Left renal pelvis (tissue), 4 donors: ENCODE measurements at places on chromosomes 12 and 14. TPM values are rescaled to one million over a fixed set of nuclear protein-coding genes. Genes with fewer than 3 reads are reported as not detected.

DNA sequence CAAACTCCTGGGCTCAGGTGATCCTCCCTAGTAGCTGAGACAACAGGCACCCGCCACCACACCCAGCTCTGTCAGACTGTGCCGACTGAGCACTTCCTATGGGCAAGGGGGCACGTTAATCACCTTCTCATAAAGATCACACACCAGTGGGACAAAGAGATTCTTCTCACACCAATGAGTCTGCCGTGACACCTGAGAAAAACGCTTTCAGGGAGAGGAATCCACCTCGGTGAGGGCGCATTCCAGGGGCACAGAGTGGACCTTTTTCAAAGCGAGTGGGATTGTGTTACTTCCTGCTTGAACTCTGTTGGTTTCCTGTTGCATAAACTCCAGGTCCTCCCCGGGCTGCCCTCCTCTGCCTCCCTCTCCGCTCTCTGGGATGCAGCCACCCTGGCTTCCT lies 17.5 kb upstream of the SCARB1 start:
- DNase-seq = no peak

GRCh38 chr14:101736071-101736470 lies 25.4 kb upstream of the PPP2R5C start:
- no peak for DNase-seq

GRCh38 chr12:130976171-130976720 lies 22.5 kb downstream of the ADGRD1 start:
- no peak for DNase-seq

DNA sequence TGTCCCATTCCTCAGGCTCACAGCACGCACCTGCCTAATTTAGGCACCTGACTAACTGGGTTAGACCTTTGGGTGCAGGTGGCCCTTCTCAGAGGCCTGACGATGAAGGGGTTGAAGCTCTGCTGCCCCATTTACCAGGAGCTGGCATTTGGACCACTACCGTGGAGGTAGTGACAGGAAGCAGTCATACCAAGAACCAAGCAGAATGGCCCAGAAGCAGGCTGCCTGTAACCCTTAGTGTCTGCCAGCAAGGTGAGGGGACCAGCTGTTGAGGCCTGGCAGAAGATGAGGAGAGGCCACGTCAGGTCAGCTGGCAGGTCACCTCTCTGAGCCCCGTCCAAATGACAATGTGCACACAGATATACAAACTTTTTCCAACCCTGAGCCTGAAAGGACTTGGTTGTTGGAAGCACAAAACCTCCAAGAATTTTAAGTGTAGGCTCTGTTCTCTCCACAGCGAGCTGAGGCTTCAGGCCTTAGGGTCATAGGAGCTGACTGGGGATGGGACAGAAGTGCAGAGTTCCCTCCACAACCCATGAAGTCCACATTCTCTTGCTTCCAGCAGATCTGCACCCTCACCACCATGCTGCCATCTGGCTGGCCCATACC lies 23.1 kb downstream of the VASH1 start:
- no peak for DNase-seq

Gene PZP
- 0.47 TPM for polyA plus RNA-seq

GRCh38 chr14:23009483-23009938 lies 432 bp downstream of the C14orf93 start:
- DNase-seq = no peak

Gene OR4E2
- polyA plus RNA-seq = not detected

DNA sequence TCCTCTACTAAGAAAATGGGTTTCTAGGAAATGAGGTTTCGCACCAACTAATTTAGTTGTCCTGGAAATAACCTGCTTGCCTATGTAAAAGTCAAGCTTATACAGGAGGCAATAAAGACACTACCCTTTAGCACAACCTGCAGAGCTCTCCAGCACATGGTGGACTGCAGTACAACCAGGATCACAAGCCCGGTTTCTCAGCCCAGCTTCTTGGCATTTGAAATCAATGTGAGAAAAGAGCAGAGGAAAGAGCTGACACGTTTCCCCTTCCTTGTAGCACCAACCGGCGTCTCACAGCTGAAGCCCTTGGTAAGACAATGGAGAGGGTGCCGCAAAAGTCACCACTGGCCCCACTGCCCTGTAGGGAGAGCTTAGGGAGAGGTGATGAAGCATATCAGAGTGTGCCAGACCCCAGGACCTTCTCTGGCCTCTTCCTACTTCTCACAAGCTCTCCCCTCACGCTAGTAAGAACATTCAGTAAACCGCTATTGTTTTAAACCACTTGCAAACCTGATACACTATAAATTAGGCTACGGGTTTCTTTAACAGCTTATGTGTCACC lies 8.6 kb downstream of the SPTLC2 start:
- DNase-seq = no peak

DNA sequence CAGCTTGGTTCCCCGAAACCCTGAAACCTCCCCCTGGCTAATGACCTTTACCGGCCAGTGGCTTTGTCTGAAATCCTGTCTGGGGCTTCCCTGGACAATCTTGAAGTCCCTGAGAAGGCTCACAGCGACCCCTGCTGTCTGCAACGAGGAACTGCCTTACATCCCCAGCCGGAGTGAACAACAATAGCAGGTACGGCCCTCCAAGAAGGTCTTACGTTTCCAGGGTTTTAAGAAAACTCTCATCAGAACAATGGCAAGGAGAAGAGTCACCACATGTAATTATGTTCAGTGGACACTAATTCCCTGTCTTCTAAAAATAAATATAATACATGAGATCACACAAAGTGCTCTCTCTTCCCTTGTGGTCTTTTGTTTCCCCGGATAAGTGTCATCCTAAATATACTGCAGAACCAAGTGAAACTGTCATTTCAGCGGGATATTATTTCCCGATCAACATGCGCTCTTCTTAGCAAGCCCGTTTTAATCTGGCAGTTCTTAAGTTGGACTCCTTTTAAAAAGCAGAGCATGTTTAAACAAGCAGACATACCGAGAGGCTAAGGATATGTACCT lies 53.3 kb downstream of the RBM19 start:
- no peak for DNase-seq

DNA sequence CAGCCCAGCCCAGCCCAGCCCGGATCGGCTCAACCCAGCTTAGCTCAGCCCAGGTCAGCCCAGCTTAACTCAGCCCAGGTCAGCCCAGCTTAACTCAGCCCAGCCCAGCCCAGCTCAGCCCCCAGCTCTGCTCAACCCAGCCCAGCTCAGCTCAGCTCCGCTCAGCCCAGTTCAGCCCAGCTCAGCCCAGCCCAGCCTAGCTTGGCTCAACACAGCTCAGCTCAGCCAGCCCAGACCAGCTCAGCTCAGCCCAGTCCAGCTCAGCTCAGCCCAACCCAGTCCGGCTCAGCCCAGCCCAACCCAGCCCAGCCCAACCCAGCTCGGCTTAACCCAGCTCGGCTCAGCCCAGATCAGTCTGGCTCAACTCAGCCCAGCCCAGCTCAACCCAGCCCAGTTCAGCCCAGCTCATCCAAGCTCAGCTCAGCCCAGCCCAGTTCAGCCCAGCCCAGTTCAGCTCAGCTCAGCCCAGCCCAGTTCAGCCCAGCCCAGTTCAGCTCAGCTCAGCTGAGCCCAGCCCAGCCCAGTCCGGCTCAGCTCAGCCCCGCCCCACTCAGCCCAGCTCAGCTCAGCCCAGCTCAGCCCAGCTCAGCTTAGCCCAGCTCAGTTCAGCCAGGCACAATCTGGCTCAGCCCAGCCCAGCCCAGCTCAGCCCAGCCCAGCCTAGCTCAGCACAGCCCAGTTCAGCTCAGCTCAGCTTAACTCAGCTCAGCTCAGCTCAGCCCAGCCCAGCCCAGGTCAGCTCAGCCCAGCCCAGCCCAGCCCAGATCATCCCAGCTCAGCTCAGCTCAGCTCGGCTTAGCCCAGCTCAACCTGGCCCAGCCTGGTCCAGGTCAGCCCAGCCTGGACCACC lies 331.7 kb downstream of the TMEM121 start:
- DNase-seq = no peak

GRCh38 chr12:118319627-118320026 lies 53.1 kb downstream of the TAOK3 start:
- no peak for DNase-seq

- no peak for DNase-seq
These were observed 78.5 kb downstream of the PTPN21 start for GRCh38 chr14:88476214-88476774.

- DNase-seq = no peak
These were observed 173.9 kb downstream of the TSPAN9 start for GRCh38 chr12:3251067-3251466.

Gene FANCM
- 13.2 TPM for polyA plus RNA-seq

GRCh38 chr12:30617346-30618016 lies 78.2 kb downstream of the IPO8 start:
- DNase-seq = no peak

- DNase-seq = no peak
These were observed 55.4 kb downstream of the SETD3 start for GRCh38 chr14:99425272-99425681.

DNA sequence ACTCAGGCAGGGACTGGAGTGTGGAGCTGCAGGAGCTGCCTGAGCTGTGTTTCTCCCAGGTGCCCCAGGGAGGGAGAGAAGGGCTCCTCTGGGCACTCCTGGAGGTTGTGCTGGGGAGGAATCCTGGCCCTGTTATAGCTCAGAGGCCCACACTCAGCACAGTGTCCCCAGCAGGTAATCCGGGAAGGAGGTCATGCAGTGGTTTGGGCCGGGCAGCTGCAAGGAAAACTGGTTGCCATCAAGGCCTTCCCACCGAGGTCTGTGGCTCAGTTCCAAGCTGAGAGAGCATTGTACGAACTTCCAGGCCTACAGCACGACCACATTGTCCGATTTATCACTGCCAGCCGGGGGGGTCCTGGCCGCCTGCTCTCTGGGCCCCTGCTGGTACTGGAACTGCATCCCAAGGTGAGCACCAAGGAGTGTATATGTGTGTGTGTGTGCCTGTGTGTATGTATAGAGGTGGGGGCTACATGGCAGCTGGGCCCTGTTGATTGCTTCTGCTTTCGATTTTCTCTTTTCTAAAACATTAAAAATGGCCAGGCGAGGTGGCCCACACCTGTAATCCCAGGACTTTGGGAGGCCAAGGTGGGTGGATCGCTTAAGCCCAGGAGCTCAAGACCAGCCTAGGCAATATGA lies 2.0 kb downstream of the AMHR2 start:
- no peak for DNase-seq

Gene IQSEC3
- polyA plus RNA-seq = 6.6 TPM

- DNase-seq = no peak
These were observed 82.6 kb upstream of the SLC38A4 start for GRCh38 chr12:46908236-46908935.

DNA sequence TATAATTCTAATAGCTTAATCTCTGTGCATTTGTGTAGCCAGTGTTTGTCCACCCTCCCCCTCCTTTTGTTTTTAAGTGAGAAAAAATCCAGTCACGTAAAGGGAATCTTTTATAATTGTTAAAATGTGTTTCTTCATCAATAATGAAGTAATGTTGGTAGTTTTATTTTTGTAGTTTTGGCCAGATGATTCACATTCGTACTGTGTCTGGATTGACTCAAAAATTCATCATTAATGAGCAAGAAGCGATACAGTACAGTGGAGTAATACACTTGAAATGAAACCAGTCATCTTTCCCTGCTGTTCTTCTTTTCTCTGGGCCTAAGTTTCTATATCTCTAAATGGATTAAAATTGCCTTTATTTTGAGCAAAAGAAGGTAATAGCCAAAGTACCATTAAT lies 86.5 kb downstream of the SRGAP1 start:
- DNase-seq = no peak

Gene TMEM132C
- polyA plus RNA-seq = 5.6 TPM

GRCh38 chr14:105541218-105541875 lies 15.0 kb downstream of the TMEM121 start:
- DNase-seq = no peak

Gene LRRC43
- polyA plus RNA-seq = 3.4 TPM

Gene ALDH1L2
- polyA plus RNA-seq = 4.1 TPM

GRCh38 chr14:100035700-100036099 lies 29.5 kb upstream of the EVL start:
- no peak for DNase-seq

- no peak for DNase-seq
These were observed 123.9 kb downstream of the PRMT8 start for GRCh38 chr12:3614806-3615466.

DNA sequence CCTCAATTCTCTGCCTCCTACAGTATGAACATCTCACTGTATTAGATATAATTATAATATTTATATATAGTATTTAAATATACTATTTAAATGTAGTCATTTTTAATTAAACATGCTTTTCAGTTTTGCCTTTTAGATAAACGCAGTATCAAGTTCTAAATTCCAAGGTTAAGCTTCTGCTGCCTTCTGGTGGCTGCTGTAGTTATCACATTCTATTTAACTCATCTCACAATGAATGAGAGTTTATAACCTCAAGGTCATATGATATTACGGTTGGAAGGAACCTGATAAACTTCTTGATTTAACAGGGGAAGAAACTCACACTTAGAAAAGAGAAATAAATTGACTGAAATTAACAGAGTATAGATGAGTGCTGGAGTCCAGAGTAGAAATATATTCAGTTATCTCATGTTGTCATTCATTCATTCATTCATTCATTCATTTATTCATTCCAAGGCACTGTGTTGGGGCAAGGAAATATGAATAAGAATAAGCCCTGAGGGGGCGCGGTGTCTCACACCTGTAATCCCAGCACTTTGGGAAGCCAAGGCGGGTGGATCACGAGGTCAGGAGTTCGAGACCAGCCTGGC lies 31.9 kb downstream of the GUCY2C start:
- no peak for DNase-seq

Gene ACOT6
- polyA plus RNA-seq = 0.18 TPM

Gene FOXG1
- polyA plus RNA-seq = 0.03 TPM

- DNase-seq = no peak
These were observed 84.9 kb downstream of the SRGAP1 start for GRCh38 chr12:63929426-63929825.

GRCh38 chr14:75977582-75977943 lies 4.2 kb downstream of the TGFB3 start:
- no peak for DNase-seq

DNA sequence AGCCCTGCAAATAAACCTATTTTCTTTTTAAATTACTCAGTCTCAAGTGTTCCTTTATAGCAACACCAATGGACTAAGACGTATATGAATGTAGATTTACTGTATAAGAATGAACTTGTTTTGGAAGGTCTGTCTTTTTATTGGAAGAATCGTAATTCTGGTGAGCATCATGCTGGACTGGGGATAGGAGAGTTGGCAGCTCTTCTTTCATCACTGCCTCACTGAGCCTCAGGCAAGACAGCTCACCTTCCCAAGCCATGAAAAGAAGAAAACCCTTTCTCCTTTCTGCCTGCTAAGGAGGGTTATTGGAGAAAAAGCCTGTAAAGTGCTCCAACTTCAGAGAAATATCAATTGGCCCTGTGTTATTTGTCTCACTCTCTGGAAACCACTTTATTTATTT lies 9.1 kb upstream of the RNF34 start:
- no peak for DNase-seq

GRCh38 chr12:118059341-118060191 lies 1.4 kb downstream of the WSB2 start:
- no peak for DNase-seq

DNA sequence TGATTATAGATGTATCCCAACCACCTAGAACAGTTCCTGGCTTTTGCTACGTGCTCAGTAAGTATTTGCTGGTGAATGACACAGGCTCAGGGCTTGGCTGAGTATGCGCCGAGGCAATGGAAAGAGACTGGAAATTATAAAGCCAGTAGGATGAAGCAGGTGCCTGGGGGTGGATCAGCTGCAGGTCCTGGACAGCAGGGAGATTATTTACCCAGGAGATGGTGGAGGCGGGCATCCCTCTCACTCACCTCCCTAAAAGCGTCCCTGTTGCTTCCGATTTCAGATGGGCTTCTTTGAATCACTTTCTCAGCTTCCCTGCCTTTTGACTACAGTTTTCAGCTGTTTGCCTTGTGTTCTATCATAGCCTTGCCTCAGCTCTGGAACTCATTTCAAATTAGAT lies 6.4 kb downstream of the SLC6A13 start:
- DNase-seq = no peak
